ENCODE measurements at places on chromosomes 16 and 17. TPM values are rescaled to one million over a fixed set of nuclear protein-coding genes. Genes with fewer than 3 reads are reported as not detected.

CNTNAP1 gene
- total RNA-seq = 38.0 TPM

HID1 gene
- total RNA-seq = 0.61 TPM

PFAS gene
- 13.6 TPM for total RNA-seq

FBXL16 gene
- under 0.01 TPM for total RNA-seq

SPN gene
- not detected for total RNA-seq

ITGAL gene
- total RNA-seq = not detected

HSF5 gene
- under 0.01 TPM for total RNA-seq

ACSM2A gene
- not detected for total RNA-seq

KRTAP4-5 gene
- not detected for total RNA-seq

TNS4 gene
- total RNA-seq = 0.24 TPM

CRYM gene
- 0.24 TPM for total RNA-seq

ESRP2 gene
- total RNA-seq = 0.12 TPM

CBX4 gene
- total RNA-seq = 17.0 TPM

HS3ST3B1 gene
- 93.6 TPM for total RNA-seq

RNF157 gene
- total RNA-seq = 6.4 TPM

TMED6 gene
- total RNA-seq = not detected

ST6GALNAC1 gene
- total RNA-seq = not detected

KCNAB3 gene
- 0.49 TPM for total RNA-seq

ALOX15B gene
- not detected for total RNA-seq

RAB11FIP4 gene
- 0.49 TPM for total RNA-seq

PRDM7 gene
- total RNA-seq = not detected

SLC52A1 gene
- total RNA-seq = 0.36 TPM

MYH13 gene
- not detected for total RNA-seq

RHBDF1 gene
- 44.0 TPM for total RNA-seq

KRT36 gene
- total RNA-seq = not detected

PDPK1 gene
- total RNA-seq = 32.5 TPM

HSD3B7 gene
- total RNA-seq = 52.1 TPM

ANKRD13B gene
- 10.0 TPM for total RNA-seq

CRISPLD2 gene
- 200 TPM for total RNA-seq

CACNG5 gene
- not detected for total RNA-seq

PRSS36 gene
- total RNA-seq = 2.1 TPM

INCA1 gene
- total RNA-seq = 0.85 TPM
